Kidney (tissue), 22 donors: ENCODE measurements at places on chromosomes 16 and 17. TPM values are rescaled to one million over a fixed set of nuclear protein-coding genes. Genes with fewer than 3 reads are reported as not detected.
A peak's percentile ranks its signal among the peaks of the same experiment; 100 is the strongest.

Gene ODAD4
- total RNA-seq: 6.0 TPM

Gene SCNN1B
- 7.8 TPM for total RNA-seq

Gene ITGAX
- 11.9 TPM for total RNA-seq

DNA sequence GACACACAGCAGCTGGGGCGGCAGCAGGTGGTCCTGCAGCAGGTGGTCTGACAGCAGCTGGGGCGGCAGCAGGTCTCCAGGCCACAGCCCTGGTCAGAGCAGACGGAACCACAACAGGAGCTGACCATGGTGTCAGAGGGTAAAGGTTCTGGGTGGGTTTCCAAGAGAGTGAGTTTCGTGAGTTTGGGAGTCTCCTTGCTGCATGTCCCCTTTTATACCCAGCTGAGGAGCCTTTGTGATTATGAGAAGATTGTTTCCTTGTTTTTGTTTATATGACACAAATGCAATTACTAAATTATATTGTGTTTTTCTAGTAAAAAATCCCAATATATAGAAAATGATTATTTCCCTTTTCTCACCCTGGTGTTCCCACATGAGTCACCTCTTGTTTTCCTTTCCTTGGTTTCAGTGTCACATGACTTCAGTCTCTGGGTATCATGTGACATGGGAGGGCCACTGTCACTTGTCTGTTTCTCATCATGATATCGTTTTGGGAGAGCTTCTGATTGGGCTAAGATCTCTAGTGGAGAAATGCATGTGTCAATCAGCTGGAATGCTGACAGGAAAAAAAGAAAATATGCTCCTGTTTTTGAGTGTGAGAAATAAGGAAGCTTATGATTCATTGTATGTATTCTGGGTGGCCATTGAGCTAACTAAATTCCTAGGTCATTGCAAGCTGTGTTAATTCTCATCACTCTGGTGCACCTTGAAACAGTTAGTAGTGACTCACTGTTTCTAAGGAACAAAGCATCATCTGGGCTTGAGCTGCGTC is at the start of gene KRTAP4-6:
Gene KRTAP4-6 (minus strand): TSS at position 185 of the 772 bp plus-strand sequence. CDS start 57 bp downstream, at position 128.
- no peak within 1 kb of the TSS for H3K4me3 ChIP-seq
- H3K27ac ChIP-seq: no peak within 1 kb of the TSS
- no peak for DNase-seq
- no peaks in the 10 kb centered on the region for H3K4me1 ChIP-seq
- H3K27me3 ChIP-seq: no peaks in the 10 kb centered on the region

DNA sequence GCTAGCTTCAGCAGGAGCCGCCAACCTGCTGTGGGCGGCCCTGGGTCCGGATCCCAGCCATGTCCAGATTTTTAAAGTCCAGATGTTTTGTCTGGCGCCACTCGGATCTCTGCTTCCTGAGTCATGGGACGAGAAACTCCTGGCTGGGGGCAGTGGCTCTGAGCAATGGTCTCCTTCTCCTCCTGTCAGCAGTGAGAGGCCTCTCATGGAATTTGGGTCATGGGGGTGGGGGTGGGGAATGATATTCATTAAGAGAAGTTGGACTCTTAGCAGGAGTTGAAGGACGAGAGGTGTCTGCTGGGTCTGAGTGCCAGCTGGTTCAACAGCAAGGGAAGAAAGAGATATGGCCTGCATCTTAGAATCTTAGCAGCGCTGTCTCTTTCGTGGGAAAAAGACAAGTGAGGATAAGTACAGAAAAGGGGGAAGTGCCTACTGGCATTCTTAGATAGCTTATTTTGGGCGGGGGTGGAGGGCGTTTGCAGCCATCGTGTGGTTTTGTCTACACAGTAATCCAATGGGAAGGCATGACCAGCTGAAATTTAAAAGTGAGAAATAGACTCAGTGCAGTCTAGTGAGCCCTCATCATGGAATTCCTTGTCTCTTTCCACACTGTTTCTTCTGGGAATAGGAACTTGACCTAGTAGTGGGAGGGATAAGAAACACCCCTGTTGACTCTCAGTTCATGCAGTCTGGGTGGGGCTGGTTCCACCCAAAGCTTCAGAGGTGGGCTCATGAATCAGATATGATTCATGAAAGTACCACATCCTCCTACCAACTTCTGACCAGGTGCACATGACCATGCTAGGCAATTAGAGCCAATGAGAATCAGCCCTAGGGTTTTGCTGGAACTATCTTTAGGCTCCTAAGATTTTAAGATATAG is 80.5 kb downstream of the MYH13 start:
- no peaks in the 10 kb centered on the region for H3K27me3 ChIP-seq
- no peaks in the 10 kb centered on the region for H3K4me1 ChIP-seq
- no peak overlapping the region for H3K4me3 ChIP-seq
- no peak for DNase-seq

DNA sequence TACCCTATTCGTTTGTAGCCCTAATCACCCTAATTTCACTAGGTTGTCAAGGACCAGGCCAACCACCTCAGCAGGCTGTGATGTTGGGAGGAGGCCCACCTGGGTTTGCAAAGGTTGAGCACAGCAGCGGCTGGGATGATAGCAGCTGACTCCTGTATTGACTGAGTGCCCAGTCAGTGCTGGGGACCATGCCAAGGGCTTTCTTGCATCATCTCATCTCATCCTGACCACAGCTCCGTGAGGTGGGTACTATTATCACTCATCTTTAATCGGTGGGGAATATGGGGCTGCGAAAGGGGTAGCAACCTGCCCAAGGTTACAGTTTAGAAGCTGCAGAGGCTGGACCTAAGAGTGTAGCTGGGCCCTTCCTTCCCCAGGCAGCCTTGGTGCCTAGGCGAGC is 11.7 kb downstream of the ATPAF2 start:
- DNase-seq: no peak
- H3K4me3 ChIP-seq: no peak overlapping the region
- no peaks in the 10 kb centered on the region for H3K4me1 ChIP-seq
- no peaks in the 10 kb centered on the region for H3K27me3 ChIP-seq
- peaks cover 7% of the 10 kb centered on the region for H3K36me3 ChIP-seq

Gene PMFBP1
- total RNA-seq: 0.69 TPM

- no peak overlapping the region for H3K27ac ChIP-seq
- no peaks in the 10 kb centered on the region for H3K36me3 ChIP-seq
- no peak overlapping the region for H3K4me3 ChIP-seq
- no peaks in the 10 kb centered on the region for H3K4me1 ChIP-seq
- DNase-seq: no peak
These were observed 52.6 kb downstream of the COX10 start for GRCh38 chr17:14121952-14122351.

Gene C16orf89
- 5.4 TPM for total RNA-seq

GRCh38 chr17:14427900-14428647 is 127.2 kb downstream of the HS3ST3B1 start:
- H3K4me1 ChIP-seq: no peaks in the 10 kb centered on the region
- H3K36me3 ChIP-seq: no peaks in the 10 kb centered on the region
- H3K27me3 ChIP-seq: no peaks in the 10 kb centered on the region
- H3K4me3 ChIP-seq: no peak overlapping the region
- no peak overlapping the region for H3K27ac ChIP-seq

GRCh38 chr16:4203748-4204147 is 38.1 kb downstream of the SRL start:
- no peak for DNase-seq
- no peaks in the 10 kb centered on the region for H3K4me1 ChIP-seq
- no peak overlapping the region for H3K27ac ChIP-seq

Gene RBL2
- 67.9 TPM for total RNA-seq

Gene ASPA
- total RNA-seq: 5.1 TPM

GRCh38 chr17:79852748-79853147 is 13.5 kb upstream of the CBX4 start:
- no peaks in the 10 kb centered on the region for H3K27me3 ChIP-seq
- H3K4me3 ChIP-seq: peak overlapping the region; percentile 40
- peak; percentile 46 for DNase-seq

Gene PITPNM3
- total RNA-seq: 9.1 TPM

GRCh38 chr16:57699481-57699880 is 4.9 kb downstream of the DRC7 start:
- H3K36me3 ChIP-seq: no peaks in the 10 kb centered on the region
- H3K4me1 ChIP-seq: no peaks in the 10 kb centered on the region
- no peak overlapping the region for H3K27ac ChIP-seq
- no peak overlapping the region for H3K4me3 ChIP-seq

Gene OSGIN1
- 6.3 TPM for total RNA-seq

GRCh38 chr17:11331547-11332513 is 90.8 kb downstream of the SHISA6 start:
- peak; percentile 45 for DNase-seq
- H3K27me3 ChIP-seq: no peaks in the 10 kb centered on the region
- H3K4me3 ChIP-seq: no peak overlapping the region
- H3K4me1 ChIP-seq: peaks cover 7% of the 10 kb centered on the region
- no peak overlapping the region for H3K27ac ChIP-seq

DNA sequence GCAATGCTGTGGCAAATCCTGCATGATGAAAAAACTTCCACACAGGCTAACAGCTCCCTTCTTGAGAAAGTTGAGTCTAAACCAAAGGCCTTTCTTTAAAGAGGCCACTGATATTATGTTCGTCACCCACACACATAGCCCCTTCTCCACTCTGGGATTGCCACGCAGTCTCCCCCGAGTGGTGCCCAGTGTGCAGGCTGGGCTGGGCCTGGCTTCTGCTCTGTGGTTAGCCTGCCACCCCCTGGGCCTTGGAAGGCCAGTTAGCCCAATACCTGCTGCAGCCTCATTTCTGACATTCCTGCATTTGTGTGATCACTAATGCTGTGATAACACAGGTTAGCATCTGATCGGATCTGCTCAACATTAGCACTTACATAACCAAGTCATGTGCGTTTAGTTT is 44.8 kb downstream of the CDH3 start:
- no peaks in the 10 kb centered on the region for H3K4me1 ChIP-seq
- no peaks in the 10 kb centered on the region for H3K27me3 ChIP-seq
- DNase-seq: no peak
- H3K27ac ChIP-seq: no peak overlapping the region
- no peaks in the 10 kb centered on the region for H3K36me3 ChIP-seq

- no peaks in the 10 kb centered on the region for H3K36me3 ChIP-seq
- H3K4me3 ChIP-seq: peak overlapping the region; percentile 89
- no peak for DNase-seq
- peak overlapping the region; percentile 94 for H3K27ac ChIP-seq
- no peaks in the 10 kb centered on the region for H3K27me3 ChIP-seq
- H3K4me1 ChIP-seq: peaks cover 8% of the 10 kb centered on the region
These were observed 15.4 kb upstream of the ERN1 start for GRCh38 chr17:64145375-64145750.

DNA sequence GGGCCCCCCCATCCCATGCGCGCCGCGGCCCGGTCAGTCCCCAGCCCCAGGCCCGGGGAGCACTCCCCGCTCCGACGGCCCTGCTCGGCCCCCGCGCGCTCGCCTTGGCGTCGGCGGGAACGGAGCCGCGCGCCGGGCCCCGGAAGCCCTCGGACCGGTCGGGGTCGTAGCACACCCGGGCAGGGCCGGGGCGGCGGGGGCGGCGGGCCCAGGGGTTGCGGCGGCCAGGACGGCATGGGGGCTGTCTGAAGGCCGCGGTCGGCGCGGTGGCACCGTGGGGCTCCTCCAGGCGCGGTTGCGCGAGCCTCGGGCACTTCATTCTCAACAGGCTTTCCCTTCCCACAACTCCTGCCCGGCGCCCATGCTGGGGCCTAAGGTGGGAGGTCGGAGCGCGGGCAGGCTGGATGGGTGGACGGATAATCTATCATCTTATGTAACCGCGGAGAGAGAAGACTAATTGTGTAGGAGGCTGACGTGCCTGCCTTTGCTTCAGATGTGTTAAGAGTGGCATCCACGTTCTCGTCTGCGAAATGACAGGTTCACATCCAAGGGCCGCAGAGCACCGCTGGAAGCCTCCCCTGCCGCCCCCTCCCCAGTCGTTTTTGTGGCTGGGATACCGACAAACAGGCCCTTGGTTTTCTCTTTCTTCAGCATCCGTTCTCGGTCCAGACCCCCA is 708 bp downstream of the BAIAP2 start:
- no peaks in the 10 kb centered on the region for H3K27me3 ChIP-seq
- no peak for DNase-seq
- H3K36me3 ChIP-seq: no peaks in the 10 kb centered on the region
- H3K27ac ChIP-seq: peak overlapping the region; percentile 53

DNA sequence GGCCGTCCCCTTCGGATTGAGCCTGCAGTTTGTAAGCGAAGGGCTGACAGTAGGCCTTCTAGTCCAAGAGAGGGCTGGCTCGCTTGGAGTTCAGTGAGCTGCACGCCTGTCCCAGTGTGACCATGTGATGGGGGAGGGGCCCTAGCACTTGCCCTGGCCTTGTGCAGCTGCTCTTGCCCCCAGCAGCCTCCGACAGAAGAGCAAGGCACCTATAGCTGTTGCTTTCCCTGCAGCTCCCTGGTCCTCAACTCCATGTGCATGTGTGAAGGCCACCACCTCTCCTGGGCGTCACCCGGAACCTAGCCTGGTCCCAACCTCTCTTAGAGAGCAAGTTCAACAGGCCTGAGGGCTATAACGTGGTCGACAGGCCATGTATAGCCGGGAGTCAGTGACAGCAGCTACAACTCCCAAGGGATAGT is 5.6 kb downstream of the SPHK1 start:
- no peak overlapping the region for H3K27ac ChIP-seq
- H3K27me3 ChIP-seq: no peaks in the 10 kb centered on the region
- H3K36me3 ChIP-seq: no peaks in the 10 kb centered on the region

DNA sequence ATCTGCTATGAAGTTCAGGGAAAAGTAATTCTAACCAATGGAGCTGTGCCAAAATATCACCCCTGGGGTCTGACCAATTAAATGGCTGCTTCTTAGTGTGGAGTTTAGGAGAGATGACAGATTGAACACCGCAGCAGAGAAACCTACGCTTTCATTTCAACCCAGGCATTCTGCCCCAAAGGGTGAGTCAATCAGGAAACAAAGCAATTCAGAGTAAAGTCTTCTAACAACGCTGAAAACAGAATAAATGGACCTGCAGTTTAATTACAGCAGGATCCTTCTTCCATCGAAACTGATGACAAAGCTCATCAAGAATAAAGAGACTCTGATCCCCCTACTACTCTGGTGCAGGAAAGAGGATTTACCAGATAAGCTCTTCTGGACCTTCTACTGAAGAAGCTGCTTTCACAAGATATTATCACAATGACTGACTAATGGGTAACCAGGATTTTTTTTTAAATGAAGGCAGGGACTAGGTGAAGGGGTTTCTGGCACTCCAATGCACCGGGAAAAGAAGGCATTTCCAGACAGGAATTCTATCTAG is 16.7 kb downstream of the RFFL start:
- peak overlapping the region; percentile 11 for H3K27ac ChIP-seq
- no peak for DNase-seq
- H3K4me3 ChIP-seq: peak overlapping the region; percentile 16

Gene NDRG4
- 5.7 TPM for total RNA-seq

Gene KRTAP2-3
- 0.28 TPM for total RNA-seq

GRCh38 chr17:49191409-49191916 is 18.9 kb downstream of the GNGT2 start:
- H3K27ac ChIP-seq: peak overlapping the region; percentile 100
- DNase-seq: no peak
- H3K4me1 ChIP-seq: no peaks in the 10 kb centered on the region
- H3K27me3 ChIP-seq: no peaks in the 10 kb centered on the region

- no peak overlapping the region for H3K27ac ChIP-seq
- no peaks in the 10 kb centered on the region for H3K36me3 ChIP-seq
- H3K27me3 ChIP-seq: no peaks in the 10 kb centered on the region
- no peak overlapping the region for H3K4me3 ChIP-seq
- no peaks in the 10 kb centered on the region for H3K4me1 ChIP-seq
These were observed 9.7 kb upstream of the ARL5C start for GRCh38 chr17:39175695-39176093.

GRCh38 chr17:73613271-73614233 is 30.7 kb downstream of the SDK2 start:
- DNase-seq: no peak
- H3K27ac ChIP-seq: no peak overlapping the region
- H3K36me3 ChIP-seq: no peaks in the 10 kb centered on the region
- H3K4me1 ChIP-seq: peaks cover 3% of the 10 kb centered on the region

Gene CES5A
- total RNA-seq: not detected

Gene TMEM220
- 13.3 TPM for total RNA-seq
